Karpas-422 (cell line): ENCODE measurements at places on chromosomes 11 and 22. TPM values are rescaled to one million over a fixed set of nuclear protein-coding genes. Genes with fewer than 3 reads are reported as not detected.

DNA sequence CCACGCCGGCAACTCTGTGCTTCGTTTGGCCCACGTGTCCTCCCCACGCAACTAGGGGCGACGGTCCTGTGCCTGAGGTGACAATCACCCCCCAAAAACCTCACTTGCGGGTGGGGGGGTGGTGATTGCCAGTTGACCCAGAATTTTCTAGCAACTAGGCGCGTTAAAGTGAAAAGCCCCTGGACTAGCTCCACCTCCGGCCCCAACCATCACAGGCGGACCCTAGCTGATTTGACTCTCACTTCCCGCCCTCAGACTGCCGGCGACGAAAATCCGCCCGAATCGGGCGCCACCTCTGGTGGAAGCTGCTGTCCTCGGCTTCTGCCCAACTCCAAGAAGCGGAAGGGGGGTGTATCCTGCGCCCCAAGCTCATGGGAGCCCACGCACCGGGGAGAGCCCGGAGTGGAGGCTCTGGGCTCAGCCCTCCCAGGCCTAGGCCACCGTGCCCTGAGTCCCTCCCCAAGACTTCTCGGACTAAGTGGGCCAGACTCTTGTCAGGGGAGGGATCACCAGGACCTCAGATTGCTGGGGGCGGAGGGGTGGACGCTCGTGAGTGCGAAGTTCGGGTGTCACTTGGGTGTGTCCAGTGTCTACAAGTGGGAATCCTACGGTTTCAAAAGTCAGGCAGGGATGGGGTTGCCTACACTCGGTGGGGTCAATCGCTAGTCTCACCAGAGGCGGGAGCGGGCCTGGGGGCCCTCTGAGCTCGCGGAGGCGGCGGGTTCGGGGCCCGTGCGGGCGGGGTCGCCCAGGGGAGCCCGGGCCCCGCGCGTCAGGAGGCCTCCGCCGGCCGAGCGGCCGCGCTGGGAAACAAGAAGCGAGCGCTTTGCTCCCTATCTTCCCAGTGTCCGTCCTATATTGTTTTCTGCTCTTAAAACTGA, 12.3 kb downstream of the PAX6 start:
- no peaks in the 10 kb centered on the region for H3K36me3 ChIP-seq
- peak; percentile 81 for DNase-seq
- no peaks in the 10 kb centered on the region for H3K27me3 ChIP-seq
- H3K4me3 ChIP-seq: peak overlapping the region; percentile 51; the same call in 1 of the 2 replicates

Gene SLC22A6
- total RNA-seq: not detected in 2 replicates

DNA sequence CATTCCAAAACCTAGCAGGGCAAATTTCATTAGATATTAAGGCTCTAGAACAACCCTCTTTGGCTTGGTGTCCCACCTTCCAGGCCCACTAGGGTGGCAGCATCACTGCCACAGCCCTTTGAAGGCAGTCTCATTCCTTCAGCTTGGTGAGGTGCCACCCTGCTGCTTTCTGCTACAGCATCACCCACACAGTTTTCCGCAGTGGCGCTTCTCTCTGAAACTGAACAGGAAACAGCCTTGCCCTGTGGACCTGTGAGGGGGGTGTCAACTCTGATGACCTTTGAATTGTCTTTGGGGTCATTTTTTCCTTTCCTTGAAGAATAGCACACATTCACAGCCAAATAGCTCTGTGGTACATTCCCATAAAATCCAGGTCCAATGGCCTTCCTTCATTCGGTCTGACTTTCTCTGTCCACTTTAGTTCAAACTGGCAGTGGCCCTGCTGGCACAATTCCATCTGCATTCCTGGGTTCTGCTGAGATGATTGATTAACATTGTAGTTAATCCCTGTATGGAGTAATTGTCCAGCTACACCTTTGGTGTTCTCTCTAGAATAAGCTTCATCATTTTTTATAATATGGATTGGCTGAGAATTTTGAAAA, 251.9 kb upstream of the FAT3 start:
- no peak overlapping the region for H3K4me3 ChIP-seq
- no peak overlapping the region for H3K27ac ChIP-seq
- no peaks in the 10 kb centered on the region for H3K4me1 ChIP-seq
- H3K27me3 ChIP-seq: no peaks in the 10 kb centered on the region

GRCh38 chr11:44562845-44563460, 2.5 kb upstream of the CD82 start:
- no peaks in the 10 kb centered on the region for H3K27me3 ChIP-seq
- no peak overlapping the region for H3K27ac ChIP-seq
- DNase-seq: no peak
- no peaks in the 10 kb centered on the region for H3K36me3 ChIP-seq
- peaks cover 60% of the 10 kb centered on the region for H3K4me1 ChIP-seq

DNA sequence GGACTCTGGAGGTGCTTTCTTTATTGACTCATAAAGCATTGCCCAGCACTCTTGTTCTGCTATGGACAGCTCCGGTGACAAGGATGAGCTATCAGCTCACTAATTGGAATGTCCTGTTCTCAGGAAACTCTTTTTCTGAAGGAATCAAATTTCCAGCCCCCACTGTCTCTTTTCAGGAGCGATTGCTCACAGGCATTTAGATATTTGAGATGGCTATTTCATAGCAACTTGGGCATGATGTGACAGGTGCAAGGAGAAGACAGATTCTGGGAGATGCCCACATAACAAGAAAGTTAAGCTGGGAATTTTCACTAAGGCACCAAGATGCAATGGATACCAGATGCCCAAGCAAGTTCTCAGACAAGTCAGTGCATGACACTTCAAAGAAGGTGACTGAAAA, 123.4 kb upstream of the CSNK2A3 start:
- H3K4me1 ChIP-seq: no peaks in the 10 kb centered on the region
- no peak overlapping the region for H3K27ac ChIP-seq
- no peak for DNase-seq
- H3K27me3 ChIP-seq: no peaks in the 10 kb centered on the region

Gene AQP11
- total RNA-seq: 1.3 and 1.9 TPM in 2 replicates

GRCh38 chr11:78380615-78381051, 37.0 kb downstream of the GAB2 start:
- H3K27me3 ChIP-seq: peaks cover 4% of the 10 kb centered on the region; the same call in 1 of the 2 replicates
- no peak overlapping the region for H3K4me3 ChIP-seq
- DNase-seq: no peak

GRCh38 chr11:17369684-17370243, 18.2 kb downstream of the NCR3LG1 start:
- peaks cover 100% of the 10 kb centered on the region for H3K36me3 ChIP-seq
- no peaks in the 10 kb centered on the region for H3K4me1 ChIP-seq
- no peaks in the 10 kb centered on the region for H3K27me3 ChIP-seq
- H3K4me3 ChIP-seq: no peak overlapping the region
- H3K27ac ChIP-seq: no peak overlapping the region
- no peak for DNase-seq

GRCh38 chr11:38498721-38499120, 1900.7 kb upstream of the RAG2 start:
- DNase-seq: no peak
- no peaks in the 10 kb centered on the region for H3K36me3 ChIP-seq
- H3K27ac ChIP-seq: no peak overlapping the region
- no peak overlapping the region for H3K4me3 ChIP-seq

Gene FAM83F
- under 0.01 and 0.07 TPM in 2 replicates for total RNA-seq

GRCh38 chr11:68040101-68040956, 1.5 kb downstream of the TCIRG1 start:
- peak; percentile 80 for DNase-seq
- no peaks in the 10 kb centered on the region for H3K27me3 ChIP-seq
- H3K36me3 ChIP-seq: no peaks in the 10 kb centered on the region
- H3K4me3 ChIP-seq: peak overlapping the region; percentile 71
- peaks cover 40% of the 10 kb centered on the region for H3K4me1 ChIP-seq

DNA sequence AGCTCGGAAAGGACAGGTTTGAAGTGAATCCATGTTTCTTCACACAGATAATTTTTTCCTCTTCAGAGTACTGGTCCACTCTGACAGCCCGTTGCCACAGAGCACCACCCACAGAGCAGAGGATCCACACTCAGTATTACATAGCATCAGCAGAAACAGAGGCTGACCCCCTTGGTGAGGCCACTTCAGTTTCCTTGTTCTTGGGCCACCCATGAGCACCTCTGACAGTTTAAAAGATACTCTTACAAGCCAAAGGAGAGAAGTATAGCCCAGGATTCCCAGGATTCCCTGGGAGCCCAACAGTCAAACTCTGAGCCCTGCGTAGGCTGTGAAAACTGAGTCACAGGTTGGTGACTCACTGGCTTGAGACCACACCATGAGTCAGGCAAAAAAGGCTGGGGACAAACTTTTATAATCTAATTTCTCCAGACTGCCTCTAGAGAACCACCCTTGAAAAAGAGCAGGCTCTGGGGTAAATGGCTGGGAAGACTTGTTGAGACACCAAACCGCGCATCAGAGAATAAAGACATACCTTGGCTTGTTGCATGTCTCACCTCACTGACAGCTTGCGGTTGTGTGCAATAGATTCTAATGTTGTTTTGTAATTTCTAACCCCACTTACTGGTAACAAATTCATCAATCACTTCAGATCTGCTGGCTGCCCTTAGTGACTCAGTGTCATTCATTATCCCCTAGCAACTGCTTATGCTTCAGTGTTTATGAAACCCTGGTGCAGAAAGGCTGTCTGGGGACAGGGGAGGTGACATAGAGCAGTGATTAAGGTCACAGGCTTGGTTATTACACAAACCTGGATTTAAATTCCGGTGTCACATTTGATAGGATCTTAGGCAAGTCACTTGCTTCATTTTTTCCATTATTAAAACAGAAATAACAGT, 56.9 kb upstream of the PRSS23 start:
- H3K4me3 ChIP-seq: no peak overlapping the region
- 0 out of 2 replicates have a peak, but pooled peaks cover 3% of the 10 kb centered on the region for H3K27me3 ChIP-seq
- no peak for DNase-seq
- H3K36me3 ChIP-seq: no peaks in the 10 kb centered on the region
- no peak overlapping the region for H3K27ac ChIP-seq
- H3K4me1 ChIP-seq: no peaks in the 10 kb centered on the region

Gene NPTXR
- not detected in 2 replicates for total RNA-seq

- no peaks in the 10 kb centered on the region for H3K36me3 ChIP-seq
- no peak for DNase-seq
- no peak overlapping the region for H3K27ac ChIP-seq
- peaks cover 6% of the 10 kb centered on the region for H3K4me1 ChIP-seq
- no peaks in the 10 kb centered on the region for H3K27me3 ChIP-seq
- H3K4me3 ChIP-seq: no peak overlapping the region
Observed at GRCh38 chr11:46254133-46254491, 23.4 kb upstream of the CREB3L1 start.

GRCh38 chr22:23105919-23106318, 35.6 kb downstream of the GNAZ start:
- no peaks in the 10 kb centered on the region for H3K27me3 ChIP-seq
- DNase-seq: no peak
- H3K4me1 ChIP-seq: no peaks in the 10 kb centered on the region; the same call in 1 of the 2 replicates
- no peak overlapping the region for H3K27ac ChIP-seq
- H3K36me3 ChIP-seq: no peaks in the 10 kb centered on the region

DNA sequence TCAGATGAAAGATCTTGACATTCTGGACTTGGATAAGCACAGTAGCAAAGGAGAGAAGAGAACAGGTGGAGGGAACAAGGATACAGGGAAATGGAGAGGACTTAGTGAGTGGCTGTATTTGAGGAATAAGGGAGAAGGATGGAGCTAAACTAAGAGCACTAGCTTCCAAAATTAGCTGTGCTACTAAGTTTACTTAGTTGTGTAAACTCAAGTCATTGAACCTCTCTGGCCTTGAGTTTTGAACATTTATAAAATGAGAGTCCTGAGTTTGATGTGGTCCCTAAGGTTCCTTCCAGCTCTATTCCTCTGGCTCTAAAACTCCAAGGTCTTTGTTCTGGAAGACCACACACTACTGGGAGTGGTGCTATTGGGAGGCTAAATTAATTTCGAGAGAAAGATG, 100.7 kb downstream of the TRIM44 start:
- H3K27ac ChIP-seq: no peak overlapping the region
- no peak overlapping the region for H3K4me3 ChIP-seq
- DNase-seq: peak; percentile 6
- H3K27me3 ChIP-seq: no peaks in the 10 kb centered on the region

- no peak for DNase-seq
- H3K4me1 ChIP-seq: no peaks in the 10 kb centered on the region
- no peaks in the 10 kb centered on the region for H3K27me3 ChIP-seq
- H3K4me3 ChIP-seq: no peak overlapping the region
- no peaks in the 10 kb centered on the region; the same call in 1 of the 2 replicates for H3K36me3 ChIP-seq
Observed at GRCh38 chr11:107354780-107355179, 102.8 kb downstream of the CWF19L2 start.

Gene CSF2RB
- total RNA-seq: 5.6 and 6.0 TPM in 2 replicates

DNA sequence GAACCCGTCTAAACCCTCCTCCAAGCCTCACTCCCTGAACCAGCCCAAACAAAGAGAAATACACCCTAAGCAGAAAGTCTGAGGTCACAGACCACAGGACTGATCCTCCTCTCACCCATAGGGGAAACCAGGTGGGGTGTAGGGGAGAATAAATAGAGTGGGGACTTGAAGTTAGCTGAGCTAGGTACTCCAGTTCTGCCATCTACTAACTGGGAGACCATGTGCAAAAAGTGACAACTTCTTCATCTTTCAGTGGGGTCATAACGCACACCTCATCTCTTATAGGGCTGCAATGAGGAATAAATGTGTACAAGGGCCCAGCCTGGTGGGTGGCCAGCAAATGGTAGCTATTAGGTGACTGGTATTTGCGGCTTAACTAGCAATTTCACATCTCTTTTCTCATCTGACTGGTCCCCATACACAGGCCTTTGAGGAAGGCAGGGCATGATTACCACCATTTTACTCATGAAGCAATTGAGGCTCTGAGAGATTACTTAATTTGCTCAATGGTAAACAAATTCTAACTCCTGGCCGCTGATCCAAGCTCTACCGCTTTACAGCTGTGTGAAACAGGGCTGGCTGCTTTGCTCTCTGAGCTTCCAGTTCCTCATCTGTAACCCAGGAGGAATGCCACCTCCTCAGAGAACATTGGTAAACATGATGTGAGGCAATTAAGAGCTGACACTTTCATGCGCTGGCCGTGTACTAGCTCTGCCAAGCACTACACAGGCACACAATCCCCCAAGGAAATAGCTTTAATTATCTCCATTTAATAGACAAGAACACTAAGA, 16.6 kb downstream of the TBC1D10A start:
- H3K27me3 ChIP-seq: no peaks in the 10 kb centered on the region
- no peak overlapping the region for H3K27ac ChIP-seq
- DNase-seq: no peak

DNA sequence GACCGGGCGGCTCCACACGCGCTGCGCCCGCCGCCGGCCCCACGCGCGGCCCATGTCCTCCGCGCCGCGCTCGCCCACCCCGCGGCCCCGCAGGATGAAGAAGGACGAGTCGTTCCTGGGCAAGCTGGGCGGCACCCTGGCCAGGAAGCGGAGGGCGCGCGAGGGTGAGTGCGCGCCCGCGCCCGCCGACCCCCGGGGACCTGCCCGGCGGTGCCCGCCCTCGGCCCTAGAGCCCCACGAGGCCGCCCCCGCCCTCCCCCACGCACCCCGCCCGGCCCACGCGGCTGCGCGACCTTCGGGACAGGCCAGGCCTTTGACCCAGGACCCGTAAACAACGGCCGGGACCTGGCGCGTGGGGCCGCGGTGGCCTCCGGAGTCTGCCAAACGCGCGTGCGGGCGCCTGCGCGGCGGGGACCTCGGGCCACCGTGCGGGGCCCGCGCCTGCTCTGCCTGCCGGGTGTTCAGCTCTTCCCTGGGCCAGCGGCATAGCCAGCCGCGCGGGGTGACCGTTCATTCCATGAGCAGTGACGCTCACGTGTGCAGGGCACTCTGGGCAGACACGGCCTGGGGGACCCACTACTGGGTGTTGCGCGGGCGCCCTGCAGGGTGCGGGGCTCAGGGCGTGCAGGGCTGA, at the start of gene PARVB:
PARVB (plus strand) TSS at position 15 of the 634 bp plus-strand sequence; CDS start at position 53, 38 bp downstream.
- peaks cover 40% of the 10 kb centered on the region for H3K4me1 ChIP-seq
- H3K27me3 ChIP-seq: no peaks in the 10 kb centered on the region
- H3K27ac ChIP-seq: no peak within 1 kb of the TSS
- H3K36me3 ChIP-seq: no peaks in the 10 kb centered on the region

Gene DUSP8
- total RNA-seq: not detected in 2 replicates

GRCh38 chr11:115244296-115244695, 259.9 kb downstream of the CADM1 start:
- H3K4me3 ChIP-seq: no peak overlapping the region
- no peak overlapping the region for H3K27ac ChIP-seq
- H3K36me3 ChIP-seq: no peaks in the 10 kb centered on the region
